ENCODE measurements at places on chromosomes 6 and 20. TPM values are rescaled to one million over a fixed set of nuclear protein-coding genes. Genes with fewer than 3 reads are reported as not detected.

DNA sequence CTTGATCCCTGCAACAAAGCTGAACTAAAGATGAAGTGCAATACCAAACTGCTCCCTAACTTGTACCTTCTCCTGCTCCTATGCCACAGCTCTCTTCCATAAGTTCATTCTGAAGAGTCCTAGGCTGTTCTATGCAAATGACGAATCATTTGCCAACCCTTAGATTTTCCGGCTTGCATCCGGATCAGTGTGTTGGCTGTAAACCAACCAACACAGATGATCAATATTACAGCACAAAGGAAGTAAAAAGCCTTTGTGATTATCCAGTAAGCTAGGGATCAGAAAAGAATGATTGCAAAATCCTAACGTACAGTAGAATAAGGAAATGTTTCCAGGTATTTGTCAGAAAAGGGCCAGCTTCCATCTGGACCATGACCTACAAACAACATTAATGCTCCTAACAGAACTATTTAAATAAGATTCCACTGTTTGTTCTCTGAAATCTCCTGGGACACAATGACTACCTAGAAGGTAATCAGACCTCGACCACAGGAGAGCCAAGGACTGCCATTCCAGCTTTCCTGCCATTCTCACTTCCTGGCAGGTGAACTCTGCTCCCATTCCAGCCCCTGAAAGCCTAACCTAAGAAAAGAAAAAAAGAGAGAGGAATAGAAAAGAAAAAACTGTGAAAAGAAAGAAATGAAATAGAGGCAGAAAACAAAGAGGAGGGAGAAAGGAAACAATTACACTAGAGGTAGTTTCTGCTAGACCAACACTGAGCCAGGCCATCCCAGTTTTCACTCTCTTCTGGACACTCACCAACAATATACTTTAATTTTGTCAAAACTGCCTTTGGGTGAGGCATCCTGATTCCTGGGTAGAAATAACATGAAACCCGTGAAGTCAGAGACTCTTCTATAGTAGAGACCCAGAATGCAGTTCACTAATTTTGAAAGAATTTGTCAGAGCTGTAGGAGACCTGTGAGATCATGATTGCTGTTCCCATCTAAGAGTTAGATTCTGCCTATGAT lies 19.7 kb downstream of the GMDS start:
- H3K4me1 ChIP-seq: peaks cover 13% of the 10 kb centered on the region
- H3K36me3 ChIP-seq: no peaks in the 10 kb centered on the region
- no peak overlapping the region for H3K27ac ChIP-seq
- H3K4me3 ChIP-seq: no peak overlapping the region
- no peaks in the 10 kb centered on the region for H3K27me3 ChIP-seq

DNA sequence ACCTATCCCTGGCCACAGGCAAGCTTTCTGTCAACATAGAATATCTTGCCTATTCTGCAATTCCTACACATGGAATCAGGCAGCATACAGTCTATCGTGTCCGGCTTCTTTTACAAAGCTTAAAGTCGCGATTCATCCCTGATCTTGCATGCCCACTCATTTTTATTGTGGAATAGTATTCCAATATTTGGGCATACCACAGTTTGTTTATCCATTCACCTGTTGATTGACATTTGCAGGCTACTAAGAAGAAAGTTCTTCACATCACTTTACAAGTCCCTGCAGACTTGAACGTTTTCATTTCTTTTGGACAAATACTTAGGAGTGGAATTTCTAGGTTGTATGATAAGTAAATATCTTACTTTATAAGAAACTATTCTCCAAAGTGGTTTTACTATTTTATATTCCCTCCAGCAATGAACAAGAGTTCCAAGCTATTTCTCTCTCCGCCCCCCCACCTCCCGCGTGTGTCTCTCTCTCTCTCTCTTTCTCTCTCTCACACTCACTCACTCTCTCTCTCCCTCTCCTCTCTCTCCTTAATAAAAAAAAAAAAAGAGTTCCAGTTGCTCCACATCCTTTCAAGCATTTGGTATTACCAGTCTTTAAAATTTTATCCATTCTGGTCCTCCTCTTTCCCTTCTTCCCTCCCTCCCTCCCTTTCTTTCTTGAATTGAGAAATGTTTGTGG lies 1.1 kb upstream of the PLCB1 start:
- H3K36me3 ChIP-seq: no peaks in the 10 kb centered on the region
- no peak for DNase-seq
- H3K4me1 ChIP-seq: peaks cover 14% of the 10 kb centered on the region
- no peak overlapping the region for H3K27ac ChIP-seq

DNA sequence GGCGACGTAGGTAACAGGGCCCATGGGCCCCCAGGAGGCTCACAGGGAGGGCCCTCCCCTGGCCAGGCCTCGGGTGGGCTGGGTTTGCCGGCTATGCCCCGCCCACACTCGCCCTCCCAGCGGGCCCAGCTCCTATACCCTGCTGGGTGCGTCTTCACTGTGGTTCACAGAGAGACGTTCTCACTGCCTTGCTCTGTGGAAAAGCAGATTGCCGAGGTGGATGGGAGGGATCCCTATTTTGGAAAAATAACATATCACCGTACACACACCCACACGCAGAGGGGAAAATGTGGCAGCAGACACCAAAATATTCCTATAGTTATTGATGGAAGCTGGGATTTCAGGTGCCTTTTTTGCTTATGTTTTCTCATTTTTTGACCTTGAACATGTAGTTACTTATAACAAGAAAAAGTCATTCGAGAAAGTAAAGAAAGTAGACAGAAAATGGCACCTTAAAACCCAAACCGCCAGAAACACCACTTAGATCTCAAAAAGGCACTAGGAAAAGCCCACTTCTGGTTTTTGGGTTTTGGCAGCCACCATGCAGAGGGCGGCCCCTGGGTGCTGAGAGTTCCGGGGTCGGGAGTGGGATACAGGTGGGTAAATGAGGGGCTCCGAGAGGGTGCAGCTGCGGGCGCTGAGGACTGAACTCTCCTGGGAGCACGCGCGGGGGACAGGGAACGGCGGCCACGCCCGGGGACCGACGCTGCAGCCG lies 49.4 kb downstream of the TMEM242 start:
- peak overlapping the region; percentile 74 for H3K4me3 ChIP-seq
- H3K27me3 ChIP-seq: no peaks in the 10 kb centered on the region
- peak overlapping the region; percentile 29 for H3K27ac ChIP-seq
- peaks cover 17% of the 10 kb centered on the region for H3K4me1 ChIP-seq
- H3K36me3 ChIP-seq: no peaks in the 10 kb centered on the region

- no peak for DNase-seq
- H3K4me3 ChIP-seq: no peak overlapping the region
- H3K27me3 ChIP-seq: no peaks in the 10 kb centered on the region
- H3K36me3 ChIP-seq: no peaks in the 10 kb centered on the region
- H3K27ac ChIP-seq: no peak overlapping the region
- H3K4me1 ChIP-seq: no peaks in the 10 kb centered on the region
Measured at GRCh38 chr6:138503881-138504680, 4.8 kb upstream of the NHSL1 start.

- no peak overlapping the region for H3K4me3 ChIP-seq
- no peak overlapping the region for H3K27ac ChIP-seq
- H3K36me3 ChIP-seq: no peaks in the 10 kb centered on the region
- peaks cover 7% of the 10 kb centered on the region for H3K4me1 ChIP-seq
- H3K27me3 ChIP-seq: no peaks in the 10 kb centered on the region
Measured at GRCh38 chr6:14094721-14095120, 22.9 kb upstream of the CD83 start.

The OR2H1 gene
- not detected for total RNA-seq

DNA sequence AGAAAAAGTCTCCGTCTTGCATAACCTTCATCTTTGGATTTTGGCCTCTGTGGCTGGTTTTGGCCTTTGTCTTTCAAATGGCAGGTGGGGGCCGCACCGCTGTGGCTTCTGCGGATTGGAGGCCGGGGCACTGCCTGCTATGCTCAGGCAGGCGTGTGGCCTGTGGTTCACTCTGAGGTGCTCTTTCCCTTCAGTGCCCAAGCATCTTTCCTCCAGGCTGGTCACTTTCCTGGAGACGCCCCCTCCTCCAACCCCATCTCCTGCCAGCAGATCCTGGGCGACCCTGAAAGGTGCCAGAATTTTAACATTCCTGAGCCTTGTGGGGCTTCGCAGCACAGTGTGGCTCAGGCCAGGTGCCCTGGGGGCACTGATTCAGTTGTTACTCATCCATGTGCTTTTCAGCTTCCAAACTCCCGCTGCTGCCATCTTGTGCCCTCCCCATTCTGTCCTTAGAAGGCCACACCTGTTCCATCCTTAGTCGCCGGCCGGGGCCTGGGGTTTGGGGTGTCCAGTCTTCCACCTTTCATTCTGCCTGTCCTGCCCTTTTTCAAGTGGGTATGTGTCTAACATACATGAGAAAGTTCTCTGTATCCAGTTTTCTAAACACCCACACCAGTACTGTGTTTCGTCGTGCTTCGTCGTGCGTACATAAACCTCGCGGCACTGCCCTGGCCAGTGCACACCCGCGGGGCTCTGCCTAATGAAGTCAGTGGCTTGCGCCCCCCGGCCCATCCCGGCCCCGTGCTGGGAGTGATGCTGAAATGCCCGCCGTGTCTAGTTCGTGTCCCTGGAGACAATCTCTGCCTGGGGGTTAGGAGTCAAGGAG lies 12.1 kb downstream of the SS18L1 start:
- no peak overlapping the region for H3K27ac ChIP-seq
- no peak overlapping the region for H3K4me3 ChIP-seq
- DNase-seq: no peak

The TMEM200A gene
- total RNA-seq: 0.30 TPM

The RBM24 gene
- 0.33 TPM for total RNA-seq

The POFUT1 gene
- 7.5 TPM for total RNA-seq

The GGT7 gene
- total RNA-seq: 32.4 TPM

All from CD4-positive, alpha-beta T cell (primary cell).